SHP77 treated with DMSO at 0.1 percent for 48 hours (cell line): ENCODE measurements at places on chromosomes 1 and 21.

- DNase-seq, result no peak
These were observed 115.9 kb downstream of the NEGR1 start for GRCh38 chr1:72166426-72166825.

DNA sequence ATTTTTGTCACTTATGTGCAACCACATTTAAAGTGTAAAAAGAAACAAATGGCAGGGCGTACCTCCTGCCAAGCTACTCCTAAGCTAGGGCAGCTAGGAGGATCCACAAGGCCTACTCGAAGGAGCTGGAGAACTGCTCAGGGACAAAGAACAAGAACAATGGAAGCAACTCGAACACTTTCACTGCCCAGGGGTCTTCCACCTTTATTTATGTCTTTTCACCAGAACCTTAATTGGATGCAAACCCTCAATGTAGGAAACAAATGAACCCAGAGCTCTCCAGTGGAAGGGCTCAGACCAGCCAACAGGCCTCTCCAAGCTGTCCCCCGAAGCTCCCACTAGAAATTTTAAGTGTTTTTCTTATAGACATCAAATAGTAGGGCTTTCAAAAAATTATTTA, 39.9 kb downstream of the C1orf198 start:
- no peak for DNase-seq

GRCh38 chr1:172394141-172394751, 26.2 kb upstream of the C1orf105 start:
- no peak for DNase-seq

- no peak for DNase-seq
These were observed 147.8 kb downstream of the TLR5 start for GRCh38 chr1:222995236-222995580.

DNA sequence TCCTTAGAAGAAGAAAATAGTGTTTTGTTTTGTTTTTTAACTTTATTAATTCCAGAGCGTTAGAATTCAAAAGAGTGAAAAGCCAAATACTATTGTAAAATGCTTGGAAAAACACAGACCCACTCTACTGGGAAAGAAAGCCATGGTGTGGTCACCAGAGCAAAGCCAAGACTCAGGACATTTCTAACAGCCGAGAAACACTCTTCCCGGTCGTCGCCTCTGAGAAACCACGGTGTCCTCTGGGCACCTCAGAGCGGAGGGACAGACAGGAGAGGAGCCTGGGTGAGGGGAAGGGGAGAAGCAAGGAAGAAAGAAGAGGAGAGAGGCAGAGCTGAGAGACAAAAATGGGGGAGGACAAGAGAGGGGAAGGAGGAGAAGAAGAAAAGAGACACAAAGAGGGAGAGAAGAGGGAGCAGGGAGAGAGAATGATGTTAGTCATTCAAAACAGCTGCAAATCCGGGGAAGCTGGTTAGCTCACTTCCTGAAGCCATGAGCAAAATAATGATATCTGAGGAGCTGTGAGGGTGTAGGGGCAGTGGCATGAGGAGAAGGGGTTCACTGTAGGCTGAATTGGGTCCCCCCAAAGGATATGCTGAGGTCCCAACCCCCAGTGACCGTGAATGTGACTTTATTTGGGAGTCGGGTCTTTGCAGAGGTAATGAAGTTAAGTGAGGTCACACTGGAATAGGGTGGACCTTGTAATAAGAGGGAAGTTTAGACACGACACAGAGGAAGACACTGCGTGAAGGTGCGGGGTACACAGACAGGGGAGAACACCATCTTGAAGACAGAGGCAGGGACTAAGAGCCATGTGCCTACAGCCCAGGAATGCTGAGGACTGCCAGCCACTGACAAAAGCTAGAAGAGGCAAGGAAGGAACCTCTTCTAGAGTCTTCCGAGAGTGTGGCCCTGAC, 58.2 kb upstream of the DMRTB1 start:
- DNase-seq, result no peak
